ENCODE measurements at places on chromosomes 5 and 9. TPM values are rescaled to one million over a fixed set of nuclear protein-coding genes. Genes with fewer than 3 reads are reported as not detected.

SPINK13 gene
- not detected for total RNA-seq

GNAQ gene
- total RNA-seq: 46.0 TPM

RALGDS gene
- 98.8 TPM for total RNA-seq

PPP3R2 gene
- total RNA-seq: not detected

Data from thoracic aorta (tissue), 2 donors.